Activated naive CD4-positive, alpha-beta T cell treated with anti-CD3 and anti-CD28 coated beads, Interleukin-2, amount 10 ng/mL, durations not matched to agents 7 days and 5 days (primary cell): ENCODE measurements at places on chromosomes 16 and 17.

GRCh38 chr17:43367737-43368242 is 31.0 kb upstream of the ARL4D start:
- peak; percentile 65 for DNase-seq

DNA sequence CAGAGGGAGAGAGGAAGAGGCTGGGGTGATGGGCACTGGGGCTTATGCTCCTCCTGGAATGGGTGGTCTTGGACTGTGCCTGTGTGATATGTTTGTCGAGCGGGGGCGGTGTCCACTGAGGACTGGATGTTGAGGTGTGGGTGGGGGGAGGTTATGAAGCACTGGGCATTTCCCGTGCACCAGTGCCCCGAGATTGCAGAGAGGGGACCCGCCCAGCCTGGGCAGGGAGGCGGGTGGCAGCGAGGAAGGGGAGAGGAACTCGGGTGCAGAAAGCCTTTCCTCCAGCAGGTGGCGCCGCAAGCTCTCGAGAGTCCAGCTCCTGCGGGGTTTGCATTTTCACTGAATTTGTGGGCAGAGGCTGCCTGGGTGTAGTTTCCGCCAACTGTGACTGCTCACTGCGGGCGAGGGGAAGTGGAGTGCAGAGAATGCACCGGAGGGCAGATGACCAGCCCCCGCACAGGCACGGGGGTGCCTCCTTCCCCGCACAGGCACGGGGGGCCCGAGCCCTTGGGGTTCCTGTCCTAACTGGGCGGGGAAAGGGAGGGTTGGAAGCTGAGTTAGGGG is 190.6 kb downstream of the SEC14L1 start:
- peak; percentile 98 for DNase-seq

DNA sequence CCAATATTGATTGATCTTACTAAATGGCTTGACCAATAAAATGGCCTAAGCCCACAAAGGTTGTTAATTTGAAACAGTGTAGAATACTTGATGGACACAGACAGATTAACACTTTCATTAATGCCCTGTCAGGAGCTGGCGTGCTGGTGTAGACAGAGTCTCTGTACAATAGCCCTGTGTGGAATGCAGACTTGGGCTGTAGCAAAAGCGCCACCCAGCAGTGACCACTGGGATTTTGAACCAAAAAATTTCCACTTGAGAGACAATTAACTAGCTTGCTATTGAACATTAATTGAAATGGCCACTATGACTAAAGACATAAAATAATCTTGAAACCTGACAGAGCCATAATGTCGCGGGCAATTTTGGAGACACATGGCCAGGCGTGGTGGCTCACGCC is 19.7 kb upstream of the GUCY2D start:
- no peak for DNase-seq

DNA sequence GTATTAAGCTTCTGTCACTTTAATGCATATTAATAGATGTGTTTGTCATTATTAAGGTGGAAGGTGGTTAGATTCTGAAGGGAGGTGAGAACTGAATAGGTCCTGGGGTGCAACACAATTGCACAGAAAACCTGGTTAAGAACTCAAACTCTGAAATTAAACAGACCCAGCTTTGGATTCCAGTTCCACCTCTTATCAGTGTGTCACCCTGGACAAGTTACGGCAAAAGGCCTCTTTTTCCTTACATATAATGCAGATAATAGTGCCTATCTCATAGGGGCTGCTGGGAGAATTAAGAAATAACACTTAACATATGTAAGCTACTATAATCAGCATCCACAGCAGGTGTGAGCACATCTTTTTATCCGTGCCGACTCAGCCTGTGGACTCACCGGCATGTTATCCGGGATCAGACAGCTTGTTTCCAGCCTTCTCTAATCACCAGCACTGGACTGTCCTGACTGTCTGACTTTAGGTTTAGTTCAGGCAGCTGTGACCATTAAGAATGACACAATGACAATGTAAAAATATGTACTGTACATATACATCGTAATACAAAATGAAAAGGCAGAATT is 31.4 kb downstream of the TEX2 start:
- no peak for DNase-seq

DNA sequence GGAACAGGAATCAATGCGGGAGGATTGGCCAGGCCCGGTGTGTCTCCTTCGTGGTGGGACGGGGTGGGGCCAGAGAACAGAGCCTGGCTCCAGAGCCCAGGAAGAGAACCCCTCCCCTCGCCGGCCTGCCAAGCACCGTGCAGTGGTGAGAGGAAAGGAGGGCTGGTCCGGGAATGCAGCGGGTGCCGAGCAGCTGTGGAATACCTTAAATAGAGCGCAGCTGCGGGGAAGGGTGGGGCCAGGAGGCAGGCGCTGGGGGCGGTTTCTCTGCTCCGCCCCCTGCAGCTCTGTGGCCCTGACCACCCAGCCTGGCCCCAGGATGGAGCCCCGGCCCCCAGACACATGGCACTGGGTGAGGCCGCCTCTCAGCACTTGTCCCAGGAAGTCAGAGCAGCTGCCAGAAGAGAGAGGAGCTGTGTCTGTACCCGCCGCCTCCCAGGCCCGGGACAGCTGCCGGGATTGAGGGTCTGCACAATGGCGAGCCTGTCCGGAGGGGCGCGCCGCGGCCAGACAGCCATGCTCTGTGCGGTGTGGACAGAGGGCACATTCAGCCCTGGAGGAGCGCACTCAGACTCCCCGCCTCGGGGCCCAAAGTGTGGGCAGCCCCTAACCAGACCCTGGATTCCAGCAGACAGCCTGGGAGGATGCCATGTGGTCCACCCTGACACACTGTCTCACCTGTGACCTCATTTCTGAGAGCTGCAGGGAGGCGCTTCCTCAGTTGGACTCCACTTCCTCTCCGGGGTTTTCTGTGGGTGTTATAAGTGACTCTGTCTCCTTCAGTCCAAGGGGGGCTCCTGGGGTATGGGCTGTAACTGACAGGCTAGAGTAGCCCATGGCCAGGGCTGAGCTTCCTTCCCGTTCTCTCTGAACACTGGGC is 268.8 kb downstream of the SEC14L1 start:
- peak; percentile 56 for DNase-seq

DNA sequence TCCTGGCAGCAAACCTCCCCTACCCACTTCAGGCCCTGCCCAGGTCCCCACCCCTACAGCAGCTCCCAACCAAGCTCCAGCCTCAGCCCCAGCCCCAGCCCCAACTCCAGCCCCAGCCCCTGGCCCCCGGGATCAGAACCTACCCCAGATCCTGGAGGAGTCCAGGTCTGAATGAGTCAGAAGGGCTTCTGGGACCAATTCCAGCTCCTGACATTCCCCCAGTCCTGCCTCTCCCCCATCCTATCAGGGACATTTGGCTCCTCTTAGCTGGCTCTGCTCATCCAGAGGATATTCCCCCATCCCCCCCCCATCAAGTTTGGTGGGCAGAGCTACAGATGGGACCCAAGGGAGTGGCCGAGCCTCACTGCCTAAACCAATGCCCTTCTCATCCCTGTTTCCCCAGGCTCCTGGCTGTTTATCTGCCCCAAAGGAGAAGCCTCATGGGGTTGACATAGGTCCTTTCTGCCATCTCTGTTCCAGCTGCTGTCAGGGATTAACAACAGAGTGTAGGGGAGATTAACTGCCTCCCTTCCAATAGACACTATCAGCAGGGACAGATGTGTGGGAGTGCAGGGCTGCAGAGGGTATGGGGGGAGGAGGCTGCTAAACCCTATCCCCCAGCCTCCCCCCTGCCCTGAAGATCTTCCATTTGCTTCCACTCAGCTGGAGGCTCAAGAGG is 16.5 kb downstream of the CNTNAP1 start:
- no peak for DNase-seq

DNA sequence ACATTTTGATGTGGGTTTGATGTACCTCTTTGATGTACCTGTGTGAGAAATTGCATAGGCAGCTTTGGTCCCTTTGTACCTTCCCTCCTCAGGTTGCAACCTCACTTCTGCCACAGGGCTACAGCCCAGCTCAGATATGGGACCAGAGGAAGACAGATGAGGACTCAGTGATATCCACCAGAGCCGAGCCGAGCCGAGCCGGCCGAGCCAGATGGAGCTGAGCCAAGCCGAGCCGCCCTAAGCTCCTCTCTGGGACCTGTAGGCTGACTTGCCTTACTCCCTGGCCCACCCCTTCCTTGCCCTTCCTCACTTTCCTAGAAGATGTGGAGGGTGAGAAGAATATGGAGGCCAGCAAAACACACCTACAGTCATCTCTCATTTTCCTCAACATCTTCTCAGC is 3.8 kb downstream of the HEATR9 start:
- DNase-seq: no peak

DNA sequence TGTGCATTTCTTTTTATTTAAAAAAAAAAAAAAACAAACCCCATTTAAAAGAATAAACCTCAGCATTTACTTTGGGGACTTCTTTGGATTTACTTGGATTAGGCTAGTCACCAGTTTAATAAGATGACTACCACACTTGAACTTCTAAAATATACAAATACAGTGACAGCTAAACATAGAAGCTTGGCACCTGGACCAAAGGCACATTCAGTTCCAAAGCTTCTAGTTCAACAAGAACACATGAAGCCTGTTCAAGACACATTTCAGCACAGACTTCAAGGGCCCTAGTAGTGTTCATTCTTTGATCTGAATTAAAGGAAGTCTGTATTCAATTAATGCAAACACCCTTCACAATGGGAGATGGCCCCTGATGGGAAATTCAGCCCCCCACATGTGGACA is 11.6 kb upstream of the ROGDI start:
- no peak for DNase-seq

DNA sequence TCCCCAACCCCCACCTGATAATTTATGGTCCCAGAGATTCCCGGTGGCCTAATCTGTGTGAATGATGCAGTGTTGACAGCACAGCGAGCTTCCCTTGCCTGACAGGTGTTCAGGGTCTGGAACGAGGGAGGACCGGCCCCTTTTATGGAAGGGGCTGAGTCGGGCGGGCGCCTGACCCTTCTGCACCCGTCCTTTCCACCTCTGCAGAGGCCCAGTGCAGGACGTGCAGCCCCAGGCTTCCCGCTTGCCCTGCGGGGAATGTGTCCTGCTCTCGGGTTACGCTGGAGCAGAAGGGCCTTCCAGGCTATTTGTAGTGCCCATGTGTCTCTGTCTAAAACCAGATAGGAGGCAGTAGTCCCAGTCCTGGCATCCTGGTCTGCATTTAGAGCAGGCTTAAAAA is 16.2 kb downstream of the SMTNL2 start:
- no peak for DNase-seq

DNA sequence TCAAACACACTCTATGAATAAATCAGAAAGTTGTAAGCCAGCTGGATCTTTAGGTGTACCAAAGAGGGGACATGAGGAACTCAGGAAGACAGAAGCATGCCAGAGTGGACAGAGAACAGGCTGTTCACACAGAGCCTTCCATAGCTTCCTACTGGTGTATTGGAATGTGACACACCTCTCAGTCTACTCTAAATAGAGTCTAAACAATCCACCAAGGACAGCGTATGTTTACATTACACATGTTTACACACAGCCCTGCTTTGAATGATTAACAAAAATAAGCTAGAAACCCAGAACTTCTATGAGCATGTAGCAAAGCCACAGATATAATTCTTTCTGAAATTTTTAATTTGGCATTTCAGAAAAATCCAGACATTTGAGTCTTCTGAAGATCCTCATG is 1279.0 kb upstream of the CDH8 start:
- no peak for DNase-seq

DNA sequence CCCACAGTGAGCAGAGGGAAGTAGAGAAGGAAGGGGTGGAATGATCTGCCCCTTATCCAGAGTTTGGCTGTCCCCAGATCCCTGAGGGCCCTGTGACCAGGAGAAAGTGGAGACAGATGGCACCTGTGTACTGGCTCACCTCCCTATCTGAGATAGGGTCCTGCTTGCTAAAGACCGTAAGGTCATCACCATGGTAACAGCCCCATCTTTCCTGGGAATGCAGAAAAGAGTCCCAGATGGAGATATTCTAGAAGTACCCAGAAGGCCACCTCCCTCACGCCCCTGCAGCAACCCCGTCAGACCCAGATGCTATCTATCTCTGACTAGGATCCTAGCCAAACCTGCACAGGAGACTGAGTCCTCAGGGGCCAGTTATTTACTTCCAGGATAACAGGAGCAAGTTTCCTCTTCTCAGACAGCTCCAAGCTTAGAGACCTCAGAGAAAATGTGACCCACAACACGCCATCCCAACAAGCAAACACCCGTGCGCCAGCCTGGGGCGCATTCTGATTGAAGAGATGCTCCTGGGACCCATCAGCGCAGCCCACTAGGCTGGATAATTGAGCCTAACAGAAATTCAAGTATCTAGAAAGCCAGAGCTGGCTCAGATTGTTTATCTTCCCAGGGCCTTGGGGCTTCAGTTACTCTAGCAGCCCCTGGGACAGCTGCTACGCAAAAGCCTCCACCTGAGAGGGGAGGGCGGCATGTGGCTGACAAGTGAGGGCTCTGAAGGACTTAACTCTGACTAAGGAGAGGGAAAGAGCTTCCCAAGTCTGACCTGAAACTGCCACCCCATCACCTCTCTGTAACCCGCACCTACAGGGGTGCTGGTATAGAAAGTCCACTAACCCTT is 1.9 kb downstream of the ORMDL3 start:
- no peak for DNase-seq

DNA sequence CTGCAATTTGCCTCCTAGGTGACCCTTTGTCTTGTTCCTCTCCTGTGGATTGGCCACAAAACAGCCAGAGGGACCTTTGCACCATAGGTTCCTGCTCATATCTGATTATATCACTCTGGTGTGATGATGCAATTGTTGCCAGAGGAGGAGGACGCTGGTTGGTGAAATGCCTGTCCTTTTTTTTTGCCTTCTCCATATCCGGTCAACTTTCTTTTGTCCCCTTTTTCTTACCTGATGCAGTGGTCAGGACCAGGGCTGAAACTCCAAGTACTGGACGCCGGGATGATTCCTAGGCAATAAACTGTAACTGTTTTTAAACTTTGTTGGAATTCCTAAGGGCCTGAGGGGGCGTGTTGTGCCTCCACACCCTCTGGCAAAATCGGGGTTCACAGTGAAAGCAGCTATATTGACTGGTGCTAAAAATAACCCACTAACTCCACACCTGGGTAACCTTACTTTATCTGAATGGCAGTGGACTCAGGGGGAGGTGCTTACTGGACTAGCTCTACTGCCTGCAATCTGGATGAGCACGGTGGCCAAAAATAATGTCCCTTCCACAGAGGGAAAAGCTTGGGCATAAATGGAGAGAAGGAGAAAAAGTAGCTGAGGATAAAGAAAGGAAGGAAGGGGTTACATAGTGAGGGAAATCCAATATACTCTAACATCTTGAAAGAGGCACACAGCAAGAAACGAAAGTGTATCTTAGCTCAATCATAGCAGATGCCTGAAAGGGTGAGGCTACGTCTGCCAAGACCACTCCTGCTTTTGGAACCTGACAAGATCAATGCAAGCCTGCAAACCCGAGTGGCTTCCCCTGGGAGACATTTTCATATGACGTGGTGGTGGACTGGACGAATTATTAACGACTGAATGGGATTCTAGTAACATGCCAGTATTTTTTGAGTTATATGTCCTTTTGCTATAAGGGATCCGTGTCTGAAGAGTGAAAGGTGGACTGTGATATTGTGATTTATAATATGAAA is 28.4 kb upstream of the ZNF423 start:
- no peak for DNase-seq

DNA sequence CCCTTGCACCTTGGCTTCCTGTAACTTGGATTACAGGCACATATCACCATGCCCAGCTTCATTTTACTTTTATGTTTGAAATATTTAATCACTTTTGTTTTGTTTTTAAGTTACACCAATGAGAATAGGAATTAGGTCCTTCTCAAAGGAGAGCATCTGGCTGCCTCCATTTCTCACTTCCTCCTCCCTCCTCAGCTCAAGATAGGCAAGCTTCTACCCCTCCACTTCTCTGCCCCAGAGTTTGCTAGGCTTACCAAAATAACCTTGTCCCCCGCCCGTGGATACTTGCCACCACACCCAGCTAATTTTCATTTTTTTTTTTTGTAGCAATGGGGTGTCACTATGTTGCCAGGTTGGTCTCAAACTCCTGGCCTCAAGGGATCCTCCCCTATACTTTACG is 17.9 kb downstream of the GABARAPL2 start:
- no peak for DNase-seq
